Stimulated activated CD4-positive, alpha-beta T cell treated with anti-CD3 and anti-CD28 coated beads, Interleukin-4, amount 100 ng/mL, for 24 hours (primary cell): ENCODE measurements at places on chromosomes 1 and 21.
A peak's percentile ranks its signal among the peaks of the same experiment; 100 is the strongest.

- peak; percentile 38 for DNase-seq
Observed at GRCh38 chr1:100353071-100353801, 930 bp downstream of the CDC14A start.

DNA sequence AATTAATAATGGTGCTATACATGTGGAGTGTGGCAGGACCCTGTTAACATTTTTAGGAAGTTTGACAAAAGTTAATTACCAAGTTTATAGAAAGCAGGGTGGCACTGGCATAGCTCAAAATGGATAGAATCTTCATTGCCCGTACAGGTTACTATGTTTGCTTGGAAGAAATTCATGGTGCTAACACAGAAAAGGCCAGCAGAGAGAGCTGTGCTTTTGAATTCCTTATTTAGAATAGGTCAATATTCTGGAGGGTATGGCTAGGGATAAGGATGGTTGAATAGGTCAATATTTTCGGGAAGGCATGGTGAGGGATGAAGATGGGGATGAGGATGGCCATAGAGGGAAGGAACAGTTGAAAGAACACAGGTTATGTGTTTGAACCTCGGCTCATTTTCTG lies 345.1 kb downstream of the LMO4 start:
- no peak for DNase-seq

DNA sequence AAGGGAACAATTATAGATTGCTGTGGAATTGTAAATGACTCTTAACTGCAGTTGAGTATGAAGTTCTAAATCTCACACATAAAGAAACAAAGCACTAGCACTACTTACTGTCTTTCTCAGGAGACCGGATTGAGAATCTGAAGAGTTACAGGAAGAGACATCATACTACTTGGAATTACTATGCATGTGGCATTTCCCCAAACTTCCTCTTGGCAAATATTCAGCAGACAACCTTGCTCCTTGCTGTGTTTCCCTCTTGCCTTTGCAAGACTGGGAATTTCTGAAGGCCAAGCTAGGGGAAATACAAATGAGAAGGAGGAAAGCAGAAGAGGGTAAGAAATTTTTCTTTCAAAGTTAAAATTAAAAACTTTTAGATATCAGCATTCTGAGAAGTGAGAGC lies 173.6 kb upstream of the KCTD3 start:
- DNase-seq, result no peak

- no peak for DNase-seq
Observed at GRCh38 chr1:245704341-245704740, 549.6 kb downstream of the KIF26B start.

GRCh38 chr1:1058921-1059493 lies 15.1 kb downstream of the RNF223 start:
- DNase-seq, result no peak

DNA sequence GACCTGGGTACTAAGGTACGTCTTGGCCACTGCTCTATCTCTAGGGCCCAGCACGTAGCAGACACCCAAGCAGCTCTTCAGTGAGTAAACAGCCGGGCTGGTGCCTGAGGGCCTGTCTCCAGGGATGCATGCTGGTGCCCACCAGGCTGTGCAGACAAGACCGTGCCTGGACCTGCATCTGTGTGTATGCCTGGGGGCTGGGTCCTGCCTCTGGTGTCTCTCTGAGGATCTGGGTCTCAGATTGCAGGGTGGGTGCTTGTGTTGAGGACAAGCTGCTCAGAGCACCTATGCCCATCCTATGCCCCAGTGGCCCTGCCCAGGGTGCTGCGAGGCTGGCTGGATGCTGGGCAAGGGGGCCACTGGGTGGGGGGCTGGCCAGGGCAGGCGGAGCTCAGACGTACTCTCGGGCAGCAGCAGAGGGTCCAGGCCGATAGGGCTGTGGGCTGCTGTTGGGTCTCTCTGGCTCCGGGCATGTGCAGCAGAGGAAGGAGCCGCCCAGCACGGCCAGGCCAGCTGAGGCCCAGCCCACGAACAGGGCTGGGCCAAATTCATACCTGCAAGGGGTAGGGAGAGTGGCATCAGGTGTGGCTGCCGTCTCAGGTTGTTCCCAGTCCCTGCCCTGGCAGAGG lies 4.4 kb downstream of the CLDN19 start:
- DNase-seq, result no peak

- DNase-seq, result no peak
Observed at GRCh38 chr1:2559509-2560298, 3.5 kb downstream of the TNFRSF14 start.

GRCh38 chr1:84339503-84339902 lies 38.0 kb downstream of the SAMD13 start:
- no peak for DNase-seq

DNA sequence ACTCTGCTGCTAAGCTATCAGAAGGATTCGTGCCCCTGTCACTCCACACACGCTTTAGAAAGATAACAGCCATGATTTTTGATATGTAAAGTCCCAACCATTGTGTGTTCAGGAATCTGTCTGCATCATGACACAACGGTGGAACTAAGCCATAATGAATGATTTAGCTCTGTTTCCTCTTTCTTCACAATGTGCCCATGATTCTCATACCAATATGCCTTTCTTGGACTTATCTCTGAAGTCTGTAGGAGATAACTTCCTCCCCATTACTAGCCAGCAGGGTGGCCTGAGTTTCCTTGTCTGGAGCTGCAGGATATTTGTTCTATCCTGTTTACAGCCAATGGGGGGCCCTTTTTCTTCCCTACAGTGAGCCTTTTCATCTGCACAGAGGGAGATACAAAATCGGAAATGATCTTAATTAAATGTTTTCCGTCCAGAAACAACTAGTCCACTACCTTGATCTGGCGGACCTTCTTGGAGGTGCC lies 511.7 kb downstream of the USP25 start:
- DNase-seq, result no peak

- DNase-seq, result no peak
Observed at GRCh38 chr21:33025489-33026442, at the start of gene OLIG2. TSS of gene OLIG2 (plus strand) at chr21:33025935. CDS start at chr21:33026863, 928 bp downstream.

DNA sequence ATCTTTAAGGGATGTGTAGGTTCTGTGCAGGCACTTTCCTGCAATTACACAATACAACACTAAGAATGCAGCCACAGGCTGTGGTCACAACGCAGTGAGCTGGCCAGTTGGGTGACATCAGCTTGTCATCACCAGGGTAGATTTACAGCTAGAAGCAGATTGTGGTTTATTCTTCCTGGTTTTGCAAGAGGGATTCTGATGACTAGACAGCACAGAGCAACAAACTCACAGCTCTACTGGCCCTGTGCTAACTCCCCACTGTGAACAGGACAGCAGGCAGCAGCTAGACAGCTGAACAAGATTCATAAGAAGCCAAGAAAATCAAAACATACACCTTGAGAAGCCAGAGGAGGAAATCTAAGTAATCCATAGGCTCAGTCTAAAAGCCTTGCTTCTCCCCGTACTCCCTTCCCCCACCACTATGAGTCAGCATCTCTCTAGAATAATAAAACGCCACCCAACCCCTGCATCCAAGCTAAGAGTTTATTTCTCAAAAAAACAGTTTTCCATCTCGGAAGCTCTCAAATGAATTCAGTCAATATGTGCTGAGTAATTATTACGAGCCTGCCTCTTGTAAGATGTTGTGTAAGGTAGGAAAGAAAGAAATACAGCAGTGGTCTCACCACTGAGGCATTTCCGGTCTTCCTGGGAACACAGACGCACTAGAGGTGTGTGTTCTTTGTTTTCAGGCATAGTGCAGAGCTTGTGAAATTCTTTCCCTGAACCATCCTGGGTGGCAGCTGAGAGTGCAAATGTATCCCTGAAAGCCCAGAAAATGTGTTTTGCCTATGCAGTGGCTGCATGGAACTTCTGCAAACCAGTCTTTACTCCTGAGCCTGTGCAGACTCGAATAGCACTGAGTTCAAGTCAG lies 162.8 kb downstream of the NTPCR start:
- no peak for DNase-seq

GRCh38 chr1:74422421-74423292 lies 89.8 kb downstream of the LRRC53 start:
- no peak for DNase-seq

DNA sequence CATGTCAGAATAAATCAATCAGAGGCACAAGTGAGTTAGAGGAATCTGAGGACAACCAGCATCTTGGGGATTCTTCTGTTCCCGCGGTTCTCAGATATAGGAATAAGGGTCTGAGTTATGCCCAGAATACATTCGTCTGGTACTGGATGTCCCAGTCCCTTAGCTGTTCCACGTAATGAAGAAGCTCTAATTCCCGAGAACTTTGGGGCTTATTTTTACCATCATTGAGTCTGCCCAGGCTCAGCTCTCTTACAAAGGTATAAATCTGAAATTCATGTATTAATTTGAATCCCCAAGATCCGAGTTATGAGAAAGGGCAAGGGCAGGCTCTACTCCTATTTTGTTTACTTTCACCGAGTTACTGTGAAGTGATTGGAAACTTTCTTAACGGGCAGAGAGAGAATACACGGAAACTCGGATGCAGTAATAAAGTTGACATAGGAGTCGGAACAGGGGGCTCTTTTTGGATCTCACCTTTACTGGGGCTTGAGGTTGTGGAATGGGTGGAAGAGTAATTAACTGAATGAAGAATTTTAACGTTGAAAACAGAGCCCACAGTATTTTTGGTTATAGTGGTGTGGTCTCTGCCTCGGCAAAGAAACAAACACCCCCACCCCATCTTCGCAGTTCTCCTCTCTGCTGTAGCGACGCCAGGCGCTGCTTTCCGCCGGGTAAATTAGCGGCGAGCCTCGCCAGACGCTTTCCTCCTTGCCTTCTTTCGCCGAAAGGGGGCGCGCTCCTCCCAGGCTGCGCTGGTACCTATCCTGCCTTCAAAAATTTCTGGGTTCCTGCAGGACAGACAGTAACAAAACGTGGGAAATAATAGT lies 7.1 kb downstream of the PRRX1 start:
- DNase-seq, result no peak

- DNase-seq, result no peak
Observed at GRCh38 chr1:222817529-222817928, 2.7 kb downstream of the DISP1 start.

- no peak for DNase-seq
Observed at GRCh38 chr1:205719015-205719414, 31.0 kb downstream of the NUCKS1 start.

DNA sequence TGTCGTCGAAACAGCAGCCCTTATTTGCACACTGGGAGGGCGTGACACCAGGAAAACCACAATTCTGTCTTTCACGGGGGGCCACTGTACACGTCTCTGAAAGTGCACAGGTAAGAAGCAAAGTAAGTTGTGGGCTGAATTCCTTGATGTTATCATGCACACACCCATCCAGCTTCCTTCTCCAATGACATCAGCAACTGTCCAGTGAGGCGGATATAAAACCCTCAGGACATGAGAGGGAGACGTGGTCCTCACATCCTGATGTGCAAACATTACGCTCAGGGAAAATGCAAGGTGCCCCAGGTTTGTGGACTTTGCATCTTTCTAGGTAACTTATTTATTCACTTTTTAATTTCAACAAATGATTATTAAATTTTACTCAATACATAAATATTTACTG lies 3.0 kb downstream of the TFF1 start:
- no peak for DNase-seq

- DNase-seq, result no peak
Observed at GRCh38 chr21:34617753-34618339, 2.9 kb upstream of the RCAN1 start.

GRCh38 chr1:6923955-6924881 lies 139.0 kb downstream of the CAMTA1 start:
- DNase-seq, result no peak
